Hematopoietic multipotent progenitor cell treated with erythropoietin and hydrocortisone succinate and interleukin-3 and kit ligand, for 15 days (in vitro differentiated cells): ENCODE measurements at places on chromosomes 12 and 14.

GRCh38 chr12:104469066-104469465 is 12.3 kb downstream of the CHST11 start:
- DNase-seq = no peak

- no peak for DNase-seq
These were observed 53.2 kb downstream of the ERC1 start for GRCh38 chr12:1044199-1044598.

DNA sequence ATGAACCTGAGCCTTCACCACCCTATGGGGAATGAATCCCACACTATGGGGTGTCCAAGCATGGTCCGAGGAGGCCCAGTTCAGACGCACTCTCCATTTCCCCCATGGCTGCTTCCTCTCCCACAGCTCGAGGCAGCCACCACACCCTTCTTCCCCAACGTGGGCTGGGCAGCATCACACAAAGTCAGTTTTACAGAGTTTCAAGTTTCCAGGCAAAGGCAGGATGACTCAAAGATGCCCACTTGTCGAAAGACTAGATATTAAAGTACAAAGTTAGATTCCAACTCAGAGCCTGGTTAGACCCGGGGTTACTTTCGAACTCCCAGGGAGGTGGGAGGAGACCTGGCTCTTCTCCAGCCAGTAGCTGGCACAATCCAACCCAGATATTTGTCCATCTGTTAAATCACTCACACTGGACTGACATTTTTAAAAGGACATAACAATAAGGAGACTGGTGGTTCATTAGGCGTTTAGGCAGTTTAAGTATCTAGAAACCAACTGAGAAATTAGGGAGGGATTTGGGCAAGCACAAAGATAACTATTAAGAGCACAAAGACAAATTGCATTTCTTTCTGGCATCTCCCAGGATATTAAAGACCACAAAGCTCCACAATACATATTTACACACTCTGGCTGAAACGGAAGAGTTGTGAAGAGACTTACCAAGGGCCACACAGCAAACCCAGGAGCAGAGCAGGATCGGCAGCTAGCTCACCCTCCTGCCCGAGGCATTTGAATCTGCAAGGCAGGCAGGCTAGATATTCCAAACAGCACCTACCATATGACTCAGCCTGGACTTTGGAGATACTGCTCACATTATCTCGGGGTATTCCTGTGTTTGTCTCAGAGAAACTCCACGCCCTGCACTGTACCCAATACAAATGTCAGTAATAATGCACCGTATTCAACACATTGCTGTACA is 34.8 kb downstream of the TMCC3 start:
- DNase-seq = no peak

DNA sequence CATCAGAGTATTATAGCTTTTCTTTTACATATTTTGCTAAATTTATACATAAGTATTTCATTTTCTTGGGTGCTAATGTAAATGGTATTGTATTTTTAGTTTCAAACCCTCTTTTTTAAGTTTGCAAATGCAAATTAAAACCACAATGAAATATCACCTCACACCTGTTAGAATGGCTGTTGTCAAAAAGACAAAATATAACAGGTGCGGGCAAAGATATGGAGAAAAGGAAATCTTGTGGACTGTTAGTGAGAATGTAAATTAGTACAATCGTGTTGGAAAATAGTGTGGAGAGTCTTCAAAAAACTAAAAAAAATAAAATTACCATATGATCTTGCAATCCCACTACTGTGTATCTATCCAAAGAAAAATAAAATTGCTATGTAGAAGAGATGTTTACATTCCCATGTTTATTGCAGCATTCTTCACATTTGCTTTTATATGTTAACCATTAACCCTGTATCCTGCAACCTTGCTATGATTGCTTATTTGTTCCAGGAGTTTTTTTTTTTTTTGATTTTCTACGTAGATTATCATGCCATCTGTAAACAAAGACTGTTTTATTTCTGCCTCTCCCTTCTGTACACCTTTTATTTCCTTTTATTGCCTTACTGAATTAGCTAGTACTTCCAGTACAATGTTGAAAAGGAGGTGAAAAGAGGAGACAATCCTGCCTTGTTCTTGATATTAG is 405.4 kb upstream of the MIS18BP1 start:
- no peak for DNase-seq

DNA sequence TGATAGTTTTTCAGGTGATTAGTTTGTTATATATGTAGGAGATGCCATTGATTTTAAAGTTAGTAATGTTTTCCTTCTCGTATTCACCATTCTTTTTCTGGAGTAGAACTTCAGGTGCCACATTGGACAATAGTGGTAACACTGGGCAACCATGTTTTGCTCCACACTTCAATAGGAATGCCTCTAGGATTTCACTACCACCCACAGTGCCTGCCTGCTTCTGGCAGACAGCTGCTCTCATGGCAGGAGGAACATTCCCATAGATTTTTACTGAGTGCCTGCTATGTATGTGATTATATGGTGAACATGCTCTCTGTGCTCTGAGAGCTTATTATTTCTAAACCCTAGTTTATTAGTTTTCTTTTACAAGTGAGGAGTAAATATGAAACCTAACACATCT is 53.7 kb downstream of the GCH1 start:
- DNase-seq = no peak

DNA sequence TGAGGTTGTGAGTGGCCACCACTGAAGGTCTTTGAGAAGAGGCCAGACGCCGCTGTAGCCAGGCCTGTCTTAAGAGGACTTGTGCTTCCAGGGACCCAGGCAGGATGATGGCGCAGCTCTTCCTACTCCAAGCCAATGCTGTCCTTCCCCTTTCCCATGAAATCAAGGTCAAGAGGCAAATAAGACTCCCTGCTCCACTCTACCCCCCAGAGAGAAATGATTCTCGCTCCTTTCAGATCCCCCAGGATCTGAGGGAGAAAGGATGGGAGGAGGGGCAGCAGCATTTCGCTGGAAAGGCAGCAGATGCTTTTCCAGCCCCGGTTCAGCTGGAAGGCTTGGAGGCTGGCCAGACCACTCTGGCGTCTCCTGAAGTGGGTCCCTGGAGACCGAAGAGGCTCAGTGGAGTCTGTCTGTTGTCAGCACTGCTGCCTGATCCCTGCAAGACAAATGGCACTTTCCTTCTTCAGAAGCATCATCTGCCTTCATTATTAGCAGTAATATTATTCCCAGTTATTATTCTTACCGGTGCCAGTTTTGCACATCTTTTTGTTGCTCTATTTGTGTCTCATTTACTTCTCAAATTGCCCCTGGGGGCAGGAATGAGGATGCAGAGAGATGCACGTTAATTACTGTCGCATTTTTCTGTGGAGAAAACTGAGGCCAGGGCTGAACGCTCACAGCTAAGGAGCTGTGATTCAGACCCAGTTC is 51.4 kb downstream of the C14orf132 start:
- no peak for DNase-seq

GRCh38 chr14:68140806-68141205 is 321.2 kb downstream of the RAD51B start:
- DNase-seq = no peak

- DNase-seq = no peak
These were observed 15.2 kb upstream of the PLEKHG6 start for GRCh38 chr12:6295094-6295811.

GRCh38 chr12:59040043-59040442 is 119.7 kb upstream of the LRIG3 start:
- no peak for DNase-seq

DNA sequence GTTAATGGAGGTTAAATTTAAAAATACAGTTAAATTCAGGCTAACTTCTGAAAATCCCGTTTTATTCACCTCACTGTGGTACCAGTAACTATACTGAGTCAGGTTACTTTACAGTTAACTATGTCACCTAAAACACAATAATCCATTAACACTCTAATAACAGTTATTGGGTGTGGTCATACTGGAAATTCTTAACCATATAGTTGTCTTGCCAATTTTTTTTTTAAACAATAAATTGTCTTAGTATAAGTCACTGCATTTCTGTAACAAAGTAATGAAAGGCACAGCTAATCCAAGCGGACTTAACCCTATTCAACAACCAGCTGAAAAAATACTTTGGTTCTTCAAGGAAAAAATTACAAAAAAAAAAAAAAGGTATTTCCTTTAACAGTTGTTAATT is 16.2 kb upstream of the PHLDA1 start:
- no peak for DNase-seq

GRCh38 chr14:49907186-49907585 is 14.3 kb downstream of the ARF6 start:
- DNase-seq = no peak

GRCh38 chr12:52199294-52199919 is 7.6 kb upstream of the KRT80 start:
- no peak for DNase-seq

DNA sequence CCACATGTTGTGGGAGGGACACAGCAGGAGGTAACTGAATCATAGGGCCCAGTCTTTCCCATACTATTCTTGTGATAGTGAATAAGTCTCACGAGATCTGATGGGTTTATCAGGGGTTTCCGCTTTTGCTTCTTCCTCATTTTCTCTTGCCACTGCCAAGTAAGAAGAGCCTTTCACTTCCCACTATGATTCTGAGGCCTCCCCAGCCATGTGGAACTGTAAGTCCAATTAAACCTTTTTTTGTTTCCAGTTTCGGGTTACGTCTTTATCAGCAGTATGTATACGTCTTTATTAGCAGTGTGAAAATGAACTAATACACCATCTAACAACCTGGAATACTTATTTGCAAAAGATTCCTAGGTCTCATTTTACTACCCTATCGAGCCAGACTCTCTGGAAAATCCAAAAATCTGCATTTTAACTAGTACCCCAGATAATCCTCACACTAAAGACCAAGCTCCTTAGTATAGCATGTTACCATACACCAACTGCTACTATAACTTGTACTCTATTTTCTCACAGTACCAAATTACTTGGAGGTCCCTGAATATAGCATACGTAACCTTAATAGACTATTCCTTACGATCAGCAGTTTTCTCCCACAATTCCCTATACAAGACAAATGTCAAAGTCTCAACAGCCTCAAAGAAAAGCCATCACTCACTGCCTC is 11.5 kb downstream of the GTF2A1 start:
- no peak for DNase-seq

- DNase-seq = no peak
These were observed 26.5 kb downstream of the VPS37B start for GRCh38 chr12:122869207-122869973.

DNA sequence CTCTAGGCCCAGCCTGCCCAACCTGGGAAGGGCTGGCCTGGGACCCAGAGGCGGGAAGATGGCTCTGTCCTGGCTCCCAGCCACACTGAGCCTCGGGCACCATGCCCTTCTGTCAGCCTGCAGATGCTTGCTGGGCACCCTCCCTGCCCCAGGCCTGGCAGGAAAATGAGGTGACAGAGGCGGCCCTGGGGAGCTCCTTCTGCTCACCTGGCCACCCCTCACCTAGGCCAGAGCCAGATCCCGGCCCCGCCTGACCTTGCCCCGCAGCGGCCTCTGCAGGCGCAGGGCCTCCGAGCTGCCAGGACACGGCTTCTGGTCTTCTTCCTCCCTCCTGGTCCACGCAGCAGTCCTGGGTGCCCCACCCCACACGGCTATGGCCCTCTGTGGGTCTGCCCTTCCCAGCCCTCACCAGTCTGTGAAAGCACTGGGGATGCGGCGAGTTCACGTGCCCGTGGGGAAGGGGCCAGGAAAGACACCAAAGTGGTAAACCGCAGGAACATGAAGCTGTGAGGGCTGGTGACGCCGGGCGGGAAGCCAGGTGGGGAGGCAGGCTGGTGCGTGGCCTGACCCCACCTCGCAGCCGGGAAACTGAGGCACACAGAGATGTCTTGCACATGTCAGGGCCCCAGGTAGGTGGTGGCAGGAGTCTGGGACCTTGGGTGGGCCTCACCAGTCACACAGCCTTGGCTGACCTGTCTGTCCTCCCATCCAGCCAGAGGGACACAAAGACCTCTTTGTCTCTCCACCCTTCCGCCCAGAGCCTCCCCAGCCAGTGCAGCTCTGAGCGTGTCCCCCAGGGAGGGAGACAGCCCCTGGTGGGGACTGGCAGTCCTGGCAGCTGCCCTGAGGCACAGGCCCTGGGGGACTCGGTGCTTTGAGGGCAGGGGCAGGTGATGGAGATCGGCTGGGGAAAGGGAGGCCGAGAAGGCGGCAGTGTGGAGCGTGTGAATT is 12.8 kb downstream of the BAG5 start:
- DNase-seq = no peak

GRCh38 chr14:23281247-23281646 is 4.7 kb downstream of the HOMEZ start:
- DNase-seq = no peak

DNA sequence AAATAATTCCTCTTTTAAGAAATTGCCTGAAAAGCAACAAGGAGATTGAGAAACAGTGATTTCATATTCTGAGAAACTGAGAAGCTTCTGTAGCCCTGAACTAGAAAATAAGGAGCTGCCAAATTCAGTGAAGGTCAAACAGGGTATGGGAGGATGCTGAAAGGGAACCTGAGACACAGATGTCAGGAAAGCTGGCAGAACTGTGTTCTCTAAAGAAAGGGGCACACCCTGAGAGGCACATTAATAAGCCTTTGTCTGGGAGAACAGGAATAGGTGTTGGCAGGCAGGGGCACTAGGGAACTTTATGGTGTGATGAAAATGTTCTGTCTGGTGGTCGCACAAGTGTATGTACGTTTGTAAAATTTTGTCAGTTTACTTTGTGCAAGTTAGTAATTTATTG is 29.6 kb downstream of the VRK1 start:
- DNase-seq = no peak
